Posterior cingulate gyrus (tissue), 11 donors: ENCODE measurements at places on chromosomes 1 and 21.

GRCh38 chr1:200079232-200079940, 51.9 kb downstream of the NR5A2 start:
- DNase-seq = no peak

DNA sequence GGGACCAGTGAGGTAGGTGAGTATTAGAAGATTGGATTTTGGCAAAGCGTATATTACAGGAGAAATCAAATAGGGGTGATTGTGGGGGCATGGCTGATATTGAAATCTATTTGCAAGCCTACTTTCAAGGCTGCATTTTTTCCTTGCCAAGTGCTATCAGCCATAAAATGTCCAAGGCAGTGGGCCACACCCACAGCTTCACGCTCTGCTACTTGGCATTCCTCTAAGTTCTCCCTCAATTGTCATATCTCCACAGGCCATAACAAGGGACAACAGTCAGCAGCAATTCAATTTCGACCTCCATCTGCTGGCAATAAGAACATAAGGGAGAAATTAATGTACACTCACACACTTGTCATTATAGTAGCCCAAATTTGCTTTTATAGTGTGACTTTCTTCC, 667.1 kb upstream of the PKN2 start:
- DNase-seq = no peak

DNA sequence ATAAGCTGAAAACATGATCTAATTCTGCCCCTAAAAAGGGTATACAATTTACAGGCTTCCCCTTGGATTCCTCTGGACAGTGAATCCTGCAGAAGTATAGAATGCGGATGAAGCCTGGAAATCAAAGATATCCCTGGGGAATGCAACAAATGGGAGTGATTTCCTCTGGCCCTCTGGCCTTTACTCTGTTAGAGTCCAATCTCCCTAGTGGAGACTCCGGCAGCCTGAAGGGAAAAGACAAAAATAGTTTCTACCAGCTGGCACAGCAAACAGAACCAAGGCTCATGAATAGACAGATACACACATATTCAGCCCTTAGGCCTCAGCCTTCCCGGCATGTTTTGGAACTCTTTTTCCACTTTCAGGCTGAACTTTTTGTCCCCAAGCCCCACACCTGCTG, 3.9 kb upstream of the LRRC52 start:
- no peak for DNase-seq

GRCh38 chr21:39184050-39184980, 1.1 kb upstream of the PSMG1 start:
- DNase-seq = no peak

DNA sequence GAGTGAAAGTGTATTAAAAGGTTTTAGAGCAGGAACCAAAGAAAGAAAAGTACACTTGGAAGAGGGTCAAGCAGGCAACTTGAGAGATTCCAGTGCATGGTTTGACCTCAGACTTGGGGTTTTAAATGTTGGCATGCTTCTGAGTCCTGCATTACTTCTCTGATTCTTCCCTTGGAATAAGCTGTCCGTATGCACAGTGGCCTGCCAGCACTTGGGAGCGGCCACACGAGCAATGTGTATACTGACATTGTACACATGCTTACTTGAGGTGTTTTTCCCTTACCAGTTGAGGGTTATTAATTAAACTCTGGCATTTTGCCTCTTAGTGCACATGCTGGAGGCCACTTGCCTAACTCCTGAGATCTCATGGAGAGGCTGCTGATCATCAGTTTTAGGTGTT, 786.6 kb upstream of the RGS18 start:
- no peak for DNase-seq
